ENCODE measurements at places on chromosomes 1 and 21. TPM values are rescaled to one million over a fixed set of nuclear protein-coding genes. Genes with fewer than 3 reads are reported as not detected.

GRCh38 chr21:26119906-26120305, 50.7 kb downstream of the APP start:
- no peak for DNase-seq

DNA sequence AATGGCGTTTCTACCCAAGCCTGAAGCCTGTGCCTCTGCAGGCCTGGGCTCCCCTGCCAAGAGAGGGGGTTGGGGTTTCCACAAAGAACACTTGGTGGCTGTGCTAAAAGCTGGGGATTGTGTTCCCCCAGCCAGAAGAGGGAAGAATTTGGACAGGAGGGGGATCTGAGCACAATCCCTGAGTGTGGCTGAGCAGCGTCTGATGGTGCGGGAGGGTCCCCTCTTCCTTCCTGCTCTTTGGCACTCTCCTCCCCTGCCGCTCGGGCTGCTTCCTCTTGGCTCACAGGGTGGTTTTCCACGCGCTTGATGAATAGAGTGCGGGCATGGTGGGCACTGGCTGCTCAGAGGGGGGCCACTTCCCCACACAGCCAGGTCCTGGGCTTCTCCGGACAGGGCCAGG, 3.7 kb downstream of the GPR37L1 start:
- no peak for DNase-seq

ZP4 gene
- not detected for total RNA-seq

UTP11 gene
- 20.9 TPM for total RNA-seq

DNA sequence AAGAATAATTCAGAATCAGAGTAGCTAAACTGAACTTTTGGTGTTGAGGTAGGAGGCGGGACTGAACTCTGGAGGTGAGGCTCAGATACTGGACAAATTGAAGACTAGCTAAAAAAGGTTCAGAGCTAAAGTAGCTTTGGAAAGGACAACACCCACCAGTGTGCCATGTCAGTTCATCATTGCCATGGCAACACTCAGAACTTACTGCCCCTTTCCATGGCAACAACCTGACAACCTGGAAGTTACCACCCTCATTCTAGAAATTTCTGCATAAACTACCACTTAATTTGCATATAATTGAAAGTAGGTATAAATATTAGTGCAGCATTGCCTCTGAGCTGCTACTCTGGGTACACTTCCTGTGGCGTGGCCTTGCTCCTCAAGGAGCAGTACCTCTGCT, 30.3 kb upstream of the POGK start:
- no peak for DNase-seq

DNA sequence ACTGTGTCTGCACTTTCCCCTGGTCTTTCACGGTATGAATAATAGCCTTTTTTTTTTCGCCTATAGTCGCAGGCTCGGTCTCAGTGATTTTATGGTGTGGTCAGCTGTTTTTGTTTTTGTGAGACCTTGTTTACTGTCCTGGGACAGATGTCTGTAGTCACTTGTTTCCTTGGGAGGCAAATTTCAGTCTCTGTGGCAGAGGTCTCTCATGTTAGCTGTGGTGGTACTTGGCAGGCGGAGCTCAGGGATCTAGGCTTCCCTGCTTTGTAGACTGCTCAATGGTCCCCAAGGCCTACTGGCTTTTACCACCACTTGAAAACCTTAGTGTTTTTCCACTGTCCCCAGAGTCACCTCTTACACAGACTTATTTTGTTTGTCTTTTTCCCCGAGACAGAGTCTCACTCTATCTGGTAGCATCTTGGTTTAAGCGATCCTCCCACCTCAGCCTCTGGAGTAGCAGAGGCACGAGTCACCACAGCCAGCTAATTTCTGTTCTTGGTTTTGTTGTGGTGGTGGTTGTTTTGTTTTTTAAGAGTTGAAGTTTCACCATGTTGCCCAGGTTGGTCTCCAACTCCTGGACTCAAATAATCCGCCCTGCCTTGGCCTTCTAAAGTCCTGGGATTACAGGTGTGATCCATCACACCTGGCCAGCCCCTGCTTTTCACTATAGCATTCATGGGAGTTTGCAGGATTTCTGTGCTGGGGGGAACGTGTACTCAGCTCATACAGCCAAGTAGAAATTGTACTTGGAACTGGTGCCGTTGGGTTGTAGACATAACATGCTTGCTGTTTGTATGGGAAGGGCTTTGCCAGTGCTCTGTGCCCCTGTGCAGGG, 10.3 kb downstream of the RNU1-2 start:
- DNase-seq = no peak

GRCh38 chr1:201496296-201496690, 10.6 kb downstream of the CSRP1 start:
- no peak for DNase-seq

GRCh38 chr21:19198801-19199200, 795.2 kb upstream of the TMPRSS15 start:
- no peak for DNase-seq

GRCh38 chr1:115218034-115218405, 120.0 kb downstream of the NGF start:
- no peak for DNase-seq

CNN3 gene
- 55.4 TPM for total RNA-seq

DNA sequence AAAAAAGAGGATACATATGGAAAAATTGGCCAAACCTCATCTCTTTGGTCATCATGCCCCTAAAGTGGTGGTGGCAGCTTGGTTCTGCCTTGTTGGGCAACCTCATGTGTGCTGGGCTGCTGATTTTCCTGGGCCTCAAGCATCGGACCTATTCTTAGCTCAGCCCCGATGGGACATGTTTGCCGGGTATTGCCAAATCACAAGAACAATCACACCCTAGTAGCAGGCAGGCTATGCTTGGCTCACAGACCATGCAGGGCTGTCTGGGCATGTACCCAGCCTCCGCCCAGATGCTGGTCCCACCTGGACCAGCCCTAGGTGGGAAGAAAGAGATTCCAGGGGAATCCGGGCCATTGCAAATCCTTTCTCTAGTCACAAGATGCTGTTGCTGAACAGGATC, 189.4 kb upstream of the FGGY start:
- DNase-seq = peak; percentile 95

DNA sequence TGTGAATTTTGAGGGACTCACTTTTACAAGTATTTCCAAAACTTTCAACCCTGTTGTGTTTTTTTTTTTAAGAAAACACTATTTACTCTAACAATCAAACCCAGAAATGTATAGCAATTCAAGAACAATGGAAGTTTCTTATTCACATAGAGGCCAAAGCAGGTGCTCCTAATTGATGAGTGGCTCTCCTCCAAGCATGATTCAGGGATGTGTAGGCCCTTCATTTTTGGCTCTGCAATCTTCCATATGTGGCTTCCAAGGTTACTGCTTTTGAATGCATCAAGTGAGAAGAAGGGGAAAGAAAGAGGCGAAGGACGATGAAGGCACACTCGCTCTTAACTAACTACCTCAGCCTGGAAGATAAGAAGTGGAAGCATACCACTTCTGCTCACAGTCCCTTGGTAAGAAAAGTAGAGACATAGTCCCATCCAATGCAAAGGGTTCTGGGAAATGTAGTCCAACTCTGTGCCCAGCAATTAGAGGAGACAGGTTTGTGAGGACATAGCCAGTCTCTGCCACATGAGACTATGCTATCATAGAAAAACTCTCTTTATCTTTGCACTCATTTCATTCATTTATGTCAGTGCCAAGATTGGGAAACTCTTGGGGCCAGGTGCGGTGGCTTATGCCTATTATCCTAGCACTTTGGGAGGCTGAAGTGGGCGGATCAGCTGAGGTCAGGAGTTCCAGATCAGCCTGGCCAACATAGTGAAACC, 46.0 kb downstream of the OPTC start:
- no peak for DNase-seq

Data from bronchial epithelial cell (primary cell).